Lower lobe of right lung (tissue), 2 donors: ENCODE measurements at places on chromosomes 7 and 10. TPM values are rescaled to one million over a fixed set of nuclear protein-coding genes. Genes with fewer than 3 reads are reported as not detected.

The ACHE gene
- 0.97 TPM for total RNA-seq

The RELN gene
- total RNA-seq, result 3.7 TPM

The C10orf67 gene
- 1.2 TPM for total RNA-seq

The TAS2R16 gene
- total RNA-seq, result not detected

The ITIH5 gene
- 14.8 TPM for total RNA-seq

The SYNPO2L gene
- 0.32 TPM for total RNA-seq

The GSDME gene
- 8.2 TPM for total RNA-seq

The PTER gene
- 20.3 TPM for total RNA-seq

The SAP25 gene
- 10.6 TPM for total RNA-seq

The SBDS gene
- total RNA-seq, result 98.9 TPM

The DHTKD1 gene
- total RNA-seq, result 21.7 TPM

The IRF5 gene
- 46.0 TPM for total RNA-seq

The LRRN3 gene
- total RNA-seq, result 6.1 TPM

The MUC12 gene
- 1.2 TPM for total RNA-seq

The SCART1 gene
- total RNA-seq, result 2.4 TPM

The EBF3 gene
- total RNA-seq, result 0.53 TPM

The OR2AE1 gene
- total RNA-seq, result 0.71 TPM

The GIMAP2 gene
- total RNA-seq, result 46.9 TPM

The OR13A1 gene
- total RNA-seq, result not detected

The ZNF438 gene
- 15.2 TPM for total RNA-seq

The UNC5B gene
- total RNA-seq, result 22.2 TPM

The CRPPA gene
- 3.0 TPM for total RNA-seq

The DOCK1 gene
- 44.8 TPM for total RNA-seq

The TUBAL3 gene
- not detected for total RNA-seq

The ELN gene
- total RNA-seq, result 83.3 TPM

The FAM107B gene
- total RNA-seq, result 75.4 TPM

The ADCY1 gene
- 2.4 TPM for total RNA-seq

The EN2 gene
- total RNA-seq, result not detected

The TMEM178B gene
- 0.18 TPM for total RNA-seq

The TMEM273 gene
- total RNA-seq, result 48.5 TPM

The EMX2 gene
- not detected for total RNA-seq

The TDRD1 gene
- 0.09 TPM for total RNA-seq

The MBL2 gene
- total RNA-seq, result not detected

The NPY4R2 gene
- total RNA-seq, result 1.9 TPM

The ITPRID1 gene
- 0.59 TPM for total RNA-seq

The SNX13 gene
- 62.7 TPM for total RNA-seq

The GPR26 gene
- total RNA-seq, result not detected

The TLX1 gene
- total RNA-seq, result not detected

The WNT8B gene
- 0.18 TPM for total RNA-seq

The CYP51A1 gene
- total RNA-seq, result 129 TPM

The C10orf62 gene
- not detected for total RNA-seq

The CHRM2 gene
- total RNA-seq, result 2.8 TPM

The PAX4 gene
- total RNA-seq, result not detected

The ZNF365 gene
- 1.2 TPM for total RNA-seq

The TNRC18 gene
- 104 TPM for total RNA-seq

The RPP30 gene
- total RNA-seq, result 28.2 TPM

The UNCX gene
- not detected for total RNA-seq

The MEST gene
- total RNA-seq, result 34.7 TPM

The JAKMIP3 gene
- 0.18 TPM for total RNA-seq

The AEBP1 gene
- total RNA-seq, result 82.5 TPM

The RPS24 gene
- 1,077 TPM for total RNA-seq

The TRIM50 gene
- not detected for total RNA-seq

The HOXA5 gene
- total RNA-seq, result 16.0 TPM
